ENCODE measurements at places on chromosomes 1 and 21.

DNA sequence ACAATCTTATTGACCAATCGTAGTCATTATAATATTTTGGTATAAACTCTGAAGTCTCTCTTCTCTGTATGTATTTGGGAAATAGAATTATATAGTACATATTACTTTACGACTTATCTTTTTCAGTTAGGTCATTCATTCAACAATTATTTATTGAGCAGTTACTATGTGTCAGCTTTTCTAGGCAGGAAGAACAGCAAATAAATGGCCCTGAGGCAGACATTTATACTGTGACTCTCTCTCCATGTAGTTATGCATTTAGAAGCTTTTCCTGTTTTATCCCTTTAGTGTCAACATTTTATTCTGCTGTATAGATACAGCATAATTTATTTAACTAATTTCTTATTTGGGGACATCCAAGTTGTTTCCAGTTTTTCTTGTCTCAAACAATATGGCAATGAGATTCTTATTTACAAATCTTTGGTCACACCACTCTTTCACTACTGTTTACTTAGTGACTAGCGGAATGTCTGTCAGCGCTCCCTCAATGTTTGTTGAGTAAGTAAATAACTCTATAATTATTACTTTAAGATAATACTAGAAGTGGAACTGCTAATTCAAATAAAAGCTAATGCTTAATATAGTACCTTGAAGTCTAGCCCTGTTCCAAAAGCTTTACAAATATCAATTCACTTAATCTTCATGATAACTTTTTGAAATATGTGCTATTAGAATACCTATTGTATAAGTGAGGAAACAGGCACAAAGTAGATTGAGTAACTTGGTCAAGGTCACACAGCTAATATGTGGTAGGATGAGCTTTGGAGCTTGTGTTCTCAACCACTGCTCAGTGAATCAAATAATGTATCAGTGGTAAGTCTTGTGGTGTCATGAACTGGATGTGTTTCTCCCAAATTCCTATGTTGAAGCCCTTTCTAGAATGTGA, 465.6 kb downstream of the SIPA1L2 start:
- DNase-seq = no peak

- DNase-seq = no peak
Observed at GRCh38 chr1:91400133-91400725, 4.4 kb downstream of the HFM1 start.

DNA sequence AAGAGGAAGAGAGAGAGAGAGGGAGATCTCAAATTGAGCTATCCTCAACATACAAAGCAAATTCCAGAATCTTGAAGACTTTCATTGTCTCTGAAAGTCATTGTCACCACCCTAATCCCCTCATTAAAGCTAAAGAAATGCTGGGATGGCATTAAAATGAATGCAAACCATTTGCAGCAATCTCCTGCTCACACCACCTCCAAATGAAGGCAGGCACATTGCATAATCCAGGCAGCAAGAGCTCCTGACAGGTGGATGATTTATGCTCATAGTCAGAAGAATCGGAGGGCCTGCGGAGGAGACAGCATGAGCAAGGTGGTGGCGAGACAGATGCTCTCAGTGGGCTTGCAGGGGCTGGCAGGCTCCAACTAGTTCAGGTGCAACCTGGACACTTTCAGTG, 90.2 kb downstream of the ESRRG start:
- DNase-seq = no peak

DNA sequence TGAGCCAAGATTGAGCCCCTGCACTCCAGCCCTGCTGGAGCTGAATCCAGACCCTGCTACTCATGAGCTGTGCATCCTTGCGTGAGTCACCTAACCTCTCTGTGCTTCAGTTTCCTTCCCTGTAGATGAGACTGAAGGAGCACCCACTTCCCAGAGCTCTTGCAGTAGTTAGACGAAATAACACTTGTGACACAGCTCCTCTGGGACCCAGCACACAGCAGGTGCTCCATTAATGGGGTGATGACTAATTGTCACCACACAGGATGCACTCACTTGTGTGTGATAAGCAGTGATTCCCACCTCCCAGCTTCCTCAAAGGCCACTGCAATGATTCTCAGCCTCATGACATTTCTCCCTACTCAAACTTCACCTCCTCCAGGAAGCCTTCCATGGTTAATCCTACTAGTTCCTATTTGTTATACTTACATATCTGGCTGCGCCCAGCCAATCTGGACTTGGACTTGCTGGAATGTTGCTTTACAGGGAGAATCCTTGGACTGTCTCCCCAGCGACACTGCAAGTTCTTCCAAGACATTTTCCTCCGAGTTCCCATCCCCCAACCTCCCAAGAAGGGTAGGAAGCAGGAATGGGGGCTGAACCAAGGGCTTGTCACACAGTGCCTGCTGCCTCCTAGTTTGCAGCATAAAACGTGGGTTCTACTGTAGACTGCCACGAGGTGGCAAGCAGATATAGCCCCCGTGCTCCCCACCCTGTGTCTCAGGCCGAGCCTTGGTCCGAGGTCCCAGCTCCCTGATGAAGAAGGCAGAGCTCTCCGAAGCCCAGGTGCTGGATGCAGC, 17.2 kb downstream of the DRAXIN start:
- DNase-seq = no peak

DNA sequence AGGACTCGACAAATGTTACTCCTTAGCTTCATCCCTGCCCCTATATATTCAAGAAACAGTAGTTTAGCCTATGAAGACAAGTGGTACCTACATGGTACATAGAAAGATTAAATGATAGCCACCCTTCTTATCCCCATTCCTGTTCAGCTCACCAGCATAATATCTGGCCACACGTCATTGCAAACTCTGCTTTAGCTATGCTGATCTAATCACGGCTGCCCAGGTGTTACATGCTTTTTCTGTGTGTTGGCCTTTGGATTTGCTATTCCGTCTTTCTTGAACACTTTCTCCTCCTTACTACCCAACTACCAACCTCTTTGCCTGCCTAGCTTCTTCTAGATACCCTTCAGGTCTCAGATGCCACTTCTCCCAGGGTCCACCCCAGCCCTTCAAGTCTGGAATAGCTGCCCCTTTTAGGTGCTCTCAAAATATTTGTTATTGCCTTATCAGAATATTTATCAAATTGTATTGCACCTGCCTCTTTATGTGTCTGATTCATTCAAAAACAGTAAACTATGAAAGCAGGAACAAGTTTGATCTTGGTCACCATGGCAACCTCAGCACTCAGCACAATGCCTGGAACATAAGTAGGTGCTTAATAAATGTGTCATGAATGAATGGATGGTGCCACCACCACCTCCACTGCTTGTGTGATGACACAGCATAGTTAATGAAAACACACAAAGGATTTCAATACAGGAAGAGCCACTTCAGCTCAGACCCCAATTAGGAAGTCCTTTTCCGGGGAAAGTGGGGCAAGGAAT, 11.4 kb upstream of the DNASE2B start:
- no peak for DNase-seq

GRCh38 chr1:208184966-208185654, 59.1 kb downstream of the PLXNA2 start:
- no peak for DNase-seq

- DNase-seq = no peak
Observed at GRCh38 chr1:229856009-229856650, 210.9 kb upstream of the GALNT2 start.

DNA sequence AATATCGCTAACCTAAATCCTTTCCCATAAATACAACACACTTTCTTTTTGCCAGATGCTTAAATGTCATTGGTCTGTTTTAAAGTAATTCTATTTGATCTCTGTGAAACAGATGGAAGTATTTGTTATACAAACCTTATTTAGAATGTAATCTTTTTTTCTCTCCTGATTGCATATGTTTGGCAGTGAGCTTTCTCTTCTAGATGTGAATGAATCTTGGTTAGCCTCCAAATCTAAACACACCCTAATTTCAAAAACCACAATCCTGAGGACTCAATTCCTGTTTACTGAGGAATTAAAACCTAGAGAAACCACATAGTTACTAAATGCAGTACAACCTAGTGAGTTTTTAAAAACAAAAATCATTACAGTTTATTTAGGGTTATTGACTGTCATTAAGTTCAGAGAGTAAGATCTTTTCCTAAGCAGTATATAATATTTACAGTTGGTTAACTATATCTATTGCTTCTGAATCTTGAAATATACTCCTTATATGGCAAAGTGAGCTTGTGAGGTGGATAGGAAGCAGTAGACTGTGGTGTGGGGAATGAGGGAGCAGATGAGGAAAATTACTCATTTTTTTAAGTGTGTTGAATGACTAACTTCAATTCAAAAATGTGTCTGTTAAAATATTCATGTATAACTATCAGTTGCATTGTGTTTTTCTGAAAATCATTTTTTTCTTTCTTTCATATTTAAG, 218.7 kb downstream of the FMN2 start:
- DNase-seq = no peak

- DNase-seq = no peak
Observed at GRCh38 chr1:243496806-243497205, 241.0 kb downstream of the SDCCAG8 start.

DNA sequence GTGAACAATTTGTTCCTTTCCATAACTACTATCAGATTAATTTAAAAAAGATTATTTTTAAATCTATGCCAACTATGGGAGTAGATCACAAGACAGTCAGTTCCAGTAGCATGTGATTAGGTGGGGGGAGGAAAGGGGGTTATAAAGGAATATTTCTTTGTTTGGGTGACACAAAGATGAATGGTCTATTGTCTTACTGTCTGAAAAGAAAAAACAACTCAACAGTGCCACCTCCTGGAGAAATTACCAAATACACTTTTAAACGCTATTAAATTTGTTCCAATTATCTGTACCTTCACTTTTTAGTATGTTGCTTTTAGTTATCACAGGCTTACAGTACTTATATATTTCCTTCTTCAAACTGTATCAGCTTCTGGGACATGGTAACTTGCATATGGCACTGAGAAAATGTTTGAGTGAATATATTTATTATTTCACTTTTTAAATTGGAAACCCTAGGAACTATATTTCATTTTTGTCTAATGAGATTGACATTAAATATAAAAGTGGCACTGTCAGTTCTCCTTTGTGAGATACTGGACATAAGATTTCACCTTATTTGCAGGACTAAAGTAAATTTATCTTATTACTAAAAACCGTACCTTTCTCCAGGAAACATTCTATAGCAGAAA, 1.7 kb upstream of the SORT1 start:
- DNase-seq = peak; percentile 84

GRCh38 chr1:60972841-60973364, 109.5 kb upstream of the NFIA start:
- no peak for DNase-seq

DNA sequence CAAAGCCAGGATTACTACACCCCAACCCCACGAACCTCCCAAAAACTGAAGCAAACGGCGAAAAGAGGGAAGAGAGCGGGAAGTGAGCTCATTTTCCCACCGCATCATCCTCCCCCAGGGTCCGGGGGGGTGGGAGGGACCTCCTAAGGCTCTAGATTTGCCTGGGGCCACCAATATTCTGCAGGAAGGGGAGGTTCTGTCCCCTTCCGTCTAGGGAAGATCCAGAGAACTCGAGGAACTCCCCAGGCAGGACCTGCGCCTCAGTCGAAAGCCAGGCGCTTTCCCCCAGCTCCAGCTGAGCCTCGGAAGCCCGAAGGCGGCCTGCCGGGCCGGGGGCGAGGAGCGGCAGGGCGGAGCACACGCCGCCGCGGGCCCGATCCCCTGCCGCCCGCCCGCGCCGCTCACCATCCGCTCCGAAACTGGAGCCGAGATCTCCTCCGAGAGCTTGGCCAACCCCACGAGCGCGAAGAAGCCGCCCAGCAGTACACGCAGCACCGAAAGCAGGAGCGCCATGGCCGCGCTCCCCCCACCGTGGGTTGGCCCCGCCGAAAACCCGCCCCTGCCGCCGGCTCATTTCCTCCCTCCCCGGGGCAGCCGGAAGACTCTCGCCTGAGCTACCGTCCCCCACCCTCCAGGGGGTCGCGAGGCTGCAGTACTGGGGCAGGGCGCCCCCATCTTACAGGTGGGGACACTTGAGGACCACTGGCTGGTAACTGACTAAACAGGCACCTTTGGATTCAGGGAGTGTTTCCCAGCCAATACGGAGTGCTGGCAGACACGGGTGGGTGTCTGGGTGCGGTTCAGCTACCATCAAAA, at the start of gene TMEM35B:
Gene TMEM35B, minus strand, starts transcription at position 555 of the 816 bp plus-strand sequence. Its CDS starts 42 bp downstream, at position 513.
- peak; percentile 22 for DNase-seq

DNA sequence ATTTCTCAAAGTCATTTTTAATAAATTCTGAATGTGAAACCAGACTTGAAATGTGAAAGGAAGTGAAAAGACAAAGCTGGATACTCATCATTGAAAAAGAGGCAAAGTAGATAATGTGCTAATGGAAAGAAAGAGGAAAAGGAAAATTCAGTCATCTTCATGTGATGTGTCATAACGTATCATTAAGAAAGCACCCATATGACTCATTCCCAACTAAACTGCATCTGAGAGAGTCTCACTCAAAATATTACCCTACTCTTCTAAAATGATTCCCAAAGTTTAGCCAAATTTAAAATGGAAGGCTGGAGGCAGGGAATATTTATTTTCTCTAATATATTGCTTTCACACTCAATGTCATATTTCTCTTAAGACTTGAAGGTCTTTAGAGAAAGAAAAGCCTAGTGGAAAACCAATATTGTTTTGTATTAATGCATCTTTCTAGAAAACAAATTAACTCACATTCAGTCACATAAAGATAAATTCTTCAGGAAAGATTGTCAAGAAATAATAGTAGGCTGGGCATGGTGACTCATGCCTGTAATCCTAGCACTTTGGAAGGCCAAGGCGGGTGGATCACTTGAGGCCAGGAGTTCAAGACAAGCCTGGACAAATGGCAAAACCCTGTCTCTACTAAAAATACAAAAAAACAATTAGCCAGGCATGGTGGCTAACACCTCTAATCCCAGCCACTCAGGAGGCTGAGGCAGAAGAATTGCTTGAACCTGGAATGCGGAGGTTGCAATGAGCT, 129.9 kb downstream of the SLC30A10 start:
- no peak for DNase-seq

GRCh38 chr1:58982259-58982998, 198.6 kb upstream of the JUN start:
- no peak for DNase-seq

GRCh38 chr1:205543351-205544301, 39.2 kb downstream of the CDK18 start:
- DNase-seq = no peak

GRCh38 chr1:54609301-54609921, 13.9 kb downstream of the FAM151A start:
- no peak for DNase-seq

- DNase-seq = peak; percentile 79
Observed at GRCh38 chr21:17819114-17819876, at the start of gene C21orf91. Gene C21orf91, minus strand, starts transcription at chr21:17819356. Its CDS starts 1,038 bp downstream, at chr21:17818318.

DNA sequence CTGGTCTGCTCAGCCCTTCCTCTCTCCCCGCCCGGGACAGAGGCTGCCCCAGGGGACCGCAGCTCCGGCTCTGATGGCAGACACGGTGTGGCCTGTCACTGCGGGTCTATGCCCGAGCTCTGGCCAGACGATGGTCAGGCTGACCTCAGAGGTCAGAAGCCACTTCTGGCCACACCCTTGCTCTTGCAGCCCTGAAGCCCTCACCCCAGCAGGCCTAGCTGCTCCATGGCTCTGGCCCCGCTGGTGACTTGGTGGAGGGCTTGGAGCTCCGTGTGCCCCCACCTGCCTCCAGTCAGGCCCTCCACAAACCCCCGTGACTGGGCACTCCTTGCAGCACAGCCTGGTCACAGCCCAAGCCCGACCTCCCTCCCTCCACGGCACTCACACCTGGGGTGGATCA, 47.6 kb downstream of the PRDM16 start:
- DNase-seq = no peak
